ENCODE measurements at places on chromosomes 1 and 21.
A peak's percentile ranks its signal among the peaks of the same experiment; 100 is the strongest.

DNA sequence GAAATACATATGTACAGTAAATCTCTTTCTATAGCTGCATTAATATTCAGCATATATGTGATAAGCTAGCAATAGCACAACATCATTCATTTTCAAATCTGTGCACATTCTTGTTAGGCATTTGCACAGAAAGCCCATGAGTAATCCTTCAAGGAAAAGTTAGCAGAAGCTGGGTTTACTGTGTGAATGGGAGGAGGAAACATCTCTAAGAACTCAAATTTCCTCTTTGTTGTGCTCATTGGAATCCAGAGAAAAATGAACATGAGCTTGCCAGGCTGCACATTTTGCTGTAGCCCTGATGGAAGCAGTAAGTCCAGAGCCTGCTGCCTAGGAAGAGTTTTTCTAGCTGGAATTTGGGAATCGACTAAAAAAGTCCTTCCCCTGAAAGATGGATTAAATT is 214.2 kb upstream of the FOXD3 start:
- no peak for DNase-seq

DNA sequence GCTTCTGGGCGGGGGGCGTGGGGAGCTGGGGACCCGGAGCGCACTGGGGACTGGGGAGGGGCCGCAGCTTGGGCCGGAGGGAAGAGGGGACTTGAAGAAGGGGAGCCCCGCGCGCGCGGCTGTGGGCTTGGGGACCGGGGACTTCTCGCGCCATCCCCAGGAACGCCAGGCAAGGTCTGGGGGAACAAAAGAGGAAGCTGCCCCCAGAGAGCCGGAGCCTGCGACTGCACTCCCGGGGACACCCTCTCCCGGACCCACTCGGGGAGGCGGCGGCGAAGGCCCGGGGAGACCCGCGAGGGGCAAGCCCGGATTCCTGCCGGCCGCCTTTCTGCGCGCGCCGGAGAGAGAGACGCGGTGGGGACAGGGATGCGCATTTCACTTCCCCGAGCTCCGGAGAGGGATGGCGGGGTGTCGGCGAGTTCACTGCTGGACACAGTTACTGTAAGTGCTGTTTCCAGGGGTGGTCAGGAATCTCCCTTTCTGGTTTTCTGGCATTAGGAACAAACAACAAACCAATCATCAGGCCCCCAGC is 732 bp downstream of the ABCG1 start:
- DNase-seq: no peak

DNA sequence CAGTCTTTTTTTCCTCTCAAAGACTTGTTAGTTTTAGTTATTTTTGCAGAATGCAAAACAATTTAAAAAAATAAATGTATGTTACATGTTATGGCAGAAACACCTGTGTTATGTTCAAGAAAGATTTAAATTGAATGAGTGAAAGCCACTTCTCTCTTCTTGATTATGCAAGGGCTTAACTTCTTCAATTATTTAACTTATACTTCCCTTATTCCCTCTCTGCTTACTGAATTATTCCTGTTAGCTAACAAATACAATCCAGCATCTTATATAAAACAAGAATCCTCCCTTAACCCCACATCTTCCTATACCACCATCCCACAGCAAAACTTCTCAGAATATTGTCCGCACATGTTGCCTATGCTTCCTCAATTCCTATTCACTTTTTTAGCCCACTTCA is 10.7 kb upstream of the FCER1A start:
- no peak for DNase-seq

- DNase-seq: no peak
Observed at GRCh38 chr1:67919274-67920072, 86.2 kb upstream of the GNG12 start.

- DNase-seq: peak; percentile 47
Observed at GRCh38 chr1:109547463-109548320, 723 bp upstream of the GNAI3 start.

GRCh38 chr1:95179205-95179986 is 54.6 kb upstream of the RWDD3 start:
- DNase-seq: no peak

- peak; percentile 96 for DNase-seq
Observed at GRCh38 chr1:8941906-8942305, 3.8 kb upstream of the CA6 start.

GRCh38 chr1:177476676-177477075 is 305.9 kb downstream of the BRINP2 start:
- no peak for DNase-seq

GRCh38 chr1:211347077-211347844 is 20.6 kb downstream of the TRAF5 start:
- no peak for DNase-seq

DNA sequence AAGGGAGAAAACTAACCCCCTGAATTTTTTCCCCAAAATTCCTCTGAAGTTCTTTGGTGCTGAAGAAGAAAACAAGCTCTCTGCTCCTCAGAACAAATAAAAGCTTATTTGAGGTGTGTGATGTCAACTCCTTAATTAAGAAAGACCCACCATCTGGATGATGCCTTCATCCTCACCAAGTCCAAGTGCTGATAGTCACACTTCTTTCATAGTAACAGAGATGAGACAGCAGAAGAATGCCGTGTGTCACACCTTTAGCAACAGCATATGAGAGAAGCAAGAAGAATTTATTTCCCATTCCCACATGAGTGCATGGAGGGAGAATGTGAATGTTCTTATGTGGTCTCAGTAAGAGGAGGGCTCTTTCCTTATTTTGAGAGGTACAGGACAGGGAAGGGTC is 91.2 kb downstream of the TGFB2 start:
- no peak for DNase-seq

GRCh38 chr21:43211072-43211759 is 42.4 kb downstream of the CRYAA start:
- no peak for DNase-seq

- no peak for DNase-seq
Observed at GRCh38 chr1:33128781-33129180, 47.8 kb downstream of the AZIN2 start.

- no peak for DNase-seq
Observed at GRCh38 chr1:245807954-245808719, 653.4 kb downstream of the KIF26B start.

GRCh38 chr1:30060738-30061137 is 662.6 kb downstream of the MATN1 start:
- DNase-seq: no peak

DNA sequence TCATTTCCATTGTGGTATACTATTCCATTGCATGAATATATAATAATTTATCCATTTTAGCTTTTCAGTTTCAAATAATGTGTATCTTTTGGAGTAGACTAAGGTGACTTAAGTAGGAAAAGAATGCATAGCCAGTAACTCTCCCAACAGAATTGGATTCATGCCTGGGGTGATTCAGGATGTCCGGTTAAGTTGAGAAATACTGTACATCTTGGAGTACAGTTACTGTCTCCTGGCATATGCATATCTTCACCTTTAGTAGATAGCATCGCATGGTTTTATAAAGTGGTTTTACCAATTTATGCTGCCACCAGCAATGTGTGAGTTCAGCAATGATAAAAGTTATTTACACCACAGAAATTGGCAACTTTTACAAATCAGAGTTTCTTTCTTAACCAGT is 18.6 kb upstream of the SLC6A9 start:
- no peak for DNase-seq

- DNase-seq: no peak
Observed at GRCh38 chr1:54377040-54377691, 29.0 kb downstream of the SSBP3 start.

- no peak for DNase-seq
Observed at GRCh38 chr1:93625582-93626327, 55.9 kb downstream of the BCAR3 start.

DNA sequence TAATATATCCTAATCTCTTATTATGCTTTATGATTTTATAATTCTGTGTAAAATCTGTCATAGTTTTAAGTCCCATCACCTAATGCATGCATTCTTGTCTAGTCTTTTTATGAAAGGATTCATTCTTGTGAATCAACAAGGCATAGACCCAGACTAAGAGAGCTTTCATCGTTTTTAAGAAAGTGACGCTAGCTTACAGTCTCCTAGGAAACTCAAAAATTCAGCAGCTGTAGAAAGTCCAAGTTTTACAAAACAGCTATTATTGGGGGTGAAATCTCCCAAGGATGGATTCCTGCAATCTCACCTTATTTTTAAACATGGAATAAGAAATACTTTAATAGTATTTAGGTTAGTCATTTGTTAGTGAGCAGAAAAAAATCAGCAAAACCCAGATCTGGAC is 104.7 kb downstream of the NCAM2 start:
- peak; percentile 89 for DNase-seq

- no peak for DNase-seq
Observed at GRCh38 chr1:39826583-39826982, 37.9 kb upstream of the BMP8B start.

DNA sequence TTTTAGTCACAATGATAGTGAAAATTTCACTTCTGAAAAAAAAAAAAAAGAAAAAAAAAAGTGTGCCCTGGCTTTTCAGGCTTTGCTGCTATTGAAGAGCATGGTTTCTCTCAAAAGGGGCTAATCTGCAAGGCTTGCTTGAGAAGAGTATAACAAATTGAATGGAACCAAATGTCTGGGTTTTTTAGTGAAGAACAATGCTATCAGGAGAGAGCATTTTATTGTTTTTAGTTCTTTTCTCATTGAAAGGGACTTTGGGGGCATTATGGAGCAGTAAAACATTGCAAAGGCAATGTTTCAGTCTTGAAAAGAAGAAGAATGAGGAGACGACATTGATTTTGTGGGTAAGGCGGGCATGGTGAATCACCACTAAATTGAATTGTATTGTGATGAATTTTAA is 28.2 kb downstream of the VCAM1 start:
- DNase-seq: no peak
